ENCODE measurements at places on chromosomes 16 and 17.
A peak's percentile ranks its signal among the peaks of the same experiment; 100 is the strongest.

DNA sequence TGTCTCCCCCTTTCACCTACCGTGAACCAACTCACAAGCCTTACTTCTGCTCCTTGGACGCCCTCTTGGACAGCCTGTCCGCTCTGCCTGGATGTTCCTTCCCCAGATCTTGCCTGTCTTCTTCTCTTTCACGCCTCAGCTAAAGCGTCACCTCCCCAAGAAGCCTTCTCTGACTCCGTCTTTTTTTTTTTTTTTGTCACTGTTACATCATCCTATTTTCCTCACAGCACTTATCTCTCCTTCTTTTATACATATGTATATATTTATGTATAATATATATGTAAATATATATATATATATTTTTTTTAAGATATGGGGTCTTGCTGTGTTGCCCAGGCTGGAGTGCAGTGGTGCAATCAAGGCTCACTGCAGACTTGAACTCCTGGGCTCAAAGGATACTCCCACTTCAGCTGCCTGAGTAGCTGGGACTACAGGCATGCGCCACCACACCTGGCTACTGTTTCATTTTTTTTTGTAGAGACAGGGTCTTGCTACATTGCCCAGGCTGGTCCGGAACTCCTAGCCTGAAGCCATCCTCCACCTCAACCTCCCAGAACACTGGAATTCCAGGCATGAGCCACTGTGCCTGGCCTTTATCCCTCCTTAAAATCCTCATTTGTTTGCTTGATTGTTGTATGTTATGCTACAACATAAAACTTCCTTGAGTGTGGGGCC lies 16.5 kb upstream of the AKTIP start:
- DNase-seq: no peak

GRCh38 chr16:68599586-68599985 lies 45.5 kb upstream of the CDH3 start:
- no peak for DNase-seq

DNA sequence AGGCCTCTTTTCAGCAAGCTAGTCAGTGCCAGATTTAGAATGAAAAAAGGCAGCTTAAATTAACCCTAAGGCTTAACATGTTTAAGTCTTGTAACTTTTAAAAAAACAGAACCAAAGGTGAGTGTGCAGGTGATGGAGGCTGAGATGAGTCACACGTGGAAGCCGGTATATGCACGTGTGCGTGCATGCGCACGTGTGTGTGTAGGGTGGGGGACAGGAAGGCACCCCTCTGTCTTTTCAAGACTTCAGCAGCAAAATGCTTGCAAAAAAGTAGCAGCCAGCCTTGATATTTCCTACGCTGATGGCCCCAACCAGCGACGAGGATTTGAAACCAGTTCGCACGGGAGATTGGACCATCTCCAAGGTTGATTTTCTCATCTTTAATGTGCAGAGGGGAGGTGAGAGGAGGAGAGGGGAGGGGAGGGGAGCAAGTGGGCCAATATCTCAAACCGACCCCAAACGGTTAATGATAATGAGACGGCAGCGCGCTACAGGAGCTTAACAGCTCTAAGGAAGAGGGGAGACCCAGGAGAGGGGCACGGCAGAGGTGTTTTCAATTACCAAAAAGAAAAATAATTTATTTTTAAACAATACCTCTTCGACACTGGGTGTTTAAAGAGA lies 154.7 kb downstream of the ZNF423 start:
- DNase-seq: no peak

DNA sequence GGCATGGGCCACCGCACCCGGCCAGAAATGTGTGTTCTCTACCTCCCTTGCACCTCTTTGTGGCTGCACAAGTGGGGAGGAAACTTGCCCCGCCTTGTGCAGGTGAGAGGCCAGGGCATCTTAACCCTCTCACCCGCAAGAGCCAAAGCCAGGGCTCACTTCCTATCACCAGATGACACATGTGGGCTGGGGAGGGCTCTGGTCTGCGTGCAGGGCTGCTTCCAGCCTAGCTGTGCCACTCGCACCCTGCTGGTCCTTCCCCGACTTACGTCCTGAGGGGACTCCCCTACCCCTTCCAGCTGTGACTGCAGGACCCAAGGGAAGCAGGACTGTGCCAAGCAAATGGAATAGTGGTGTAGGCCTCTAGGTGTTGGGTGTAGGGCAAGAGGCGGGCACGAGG lies 6.9 kb downstream of the MIEF2 start:
- DNase-seq: no peak

DNA sequence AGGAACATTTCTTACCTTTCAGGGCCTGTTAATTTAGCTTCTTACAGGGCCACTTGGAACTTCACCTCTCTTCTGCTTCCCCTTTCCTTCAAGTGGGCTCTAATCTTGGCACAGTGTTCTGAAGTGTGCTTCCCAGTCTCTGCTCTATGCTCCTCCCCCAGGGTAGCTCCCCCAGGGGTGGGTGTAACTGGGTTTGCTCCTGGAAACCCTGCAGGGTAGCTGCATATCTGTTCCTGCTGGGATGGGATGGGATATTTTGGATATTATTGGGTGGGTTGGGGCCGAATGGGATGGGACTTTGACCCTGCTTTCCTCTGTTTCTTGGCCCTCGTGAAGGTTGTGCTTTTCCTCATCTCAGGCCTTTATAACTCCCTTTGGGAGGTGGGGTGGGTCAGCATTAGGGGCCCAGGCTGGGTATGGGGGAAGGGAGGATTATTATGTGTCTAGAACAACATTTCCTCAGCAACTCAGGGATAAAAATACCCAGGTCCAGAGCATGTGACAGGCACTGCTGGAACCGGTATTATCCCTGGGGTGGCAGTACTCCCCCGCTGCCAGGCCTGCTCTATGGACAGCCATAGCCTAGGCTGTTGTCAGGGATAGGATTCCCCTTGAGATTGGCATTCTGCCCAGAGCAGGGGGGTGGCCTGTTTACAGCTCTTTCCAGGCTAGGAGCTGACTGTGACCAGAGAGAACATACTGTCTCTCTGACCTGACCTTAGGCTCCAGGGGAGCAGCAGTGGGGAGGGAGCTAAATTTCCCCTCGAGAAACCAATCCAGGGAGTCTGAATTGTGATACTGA lies 5.0 kb downstream of the NFE2L1 start:
- DNase-seq: no peak

DNA sequence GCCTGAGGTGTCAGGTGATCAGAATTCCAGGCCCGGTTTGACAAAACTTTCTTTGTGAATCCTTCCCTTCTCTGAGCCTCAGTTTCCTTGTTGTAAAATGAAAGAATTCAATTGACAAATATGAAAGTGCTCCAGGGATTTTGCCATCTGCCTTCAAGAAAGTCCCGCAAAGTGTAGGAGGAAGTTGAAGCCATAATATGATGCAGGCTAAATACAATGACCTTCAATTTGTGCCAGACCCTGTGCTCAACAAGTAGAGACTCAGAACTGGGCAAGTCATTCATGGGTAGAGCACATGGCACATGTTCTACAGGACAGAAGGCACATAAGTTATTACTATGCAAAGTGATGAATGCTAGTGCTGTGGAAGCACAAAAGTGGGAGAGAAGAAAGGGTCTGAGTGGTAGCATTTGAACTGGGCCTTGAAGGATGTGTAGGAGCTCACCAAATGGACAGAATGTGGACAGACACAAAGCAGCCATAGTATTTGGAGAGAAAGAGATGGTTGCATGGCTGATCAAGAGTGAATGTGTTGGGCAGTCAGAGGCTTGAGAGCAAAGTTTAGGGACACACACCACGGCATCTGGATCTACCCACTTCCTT lies 2.4 kb upstream of the SCIMP start:
- no peak for DNase-seq

DNA sequence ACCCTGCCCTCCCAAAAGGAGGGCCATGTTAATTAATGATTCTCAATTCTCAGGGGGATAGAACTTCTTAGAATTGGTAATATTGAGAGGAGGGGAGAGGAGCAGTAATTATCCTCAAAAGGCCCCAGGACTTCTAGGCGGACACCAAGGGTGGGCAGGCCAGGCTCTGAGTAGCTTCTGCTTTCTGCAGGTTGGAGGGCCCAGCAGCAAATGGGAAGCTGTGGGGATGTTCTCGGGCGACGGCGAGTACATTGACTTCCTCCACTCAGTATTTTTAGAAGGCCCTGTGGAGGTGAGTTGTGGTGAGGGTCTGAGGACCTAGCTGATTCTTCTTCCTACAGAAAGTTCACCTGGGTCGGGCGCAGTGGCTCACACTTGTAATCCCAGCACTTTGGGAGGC lies 57.5 kb downstream of the DNAH2 start:
- no peak for DNase-seq

DNA sequence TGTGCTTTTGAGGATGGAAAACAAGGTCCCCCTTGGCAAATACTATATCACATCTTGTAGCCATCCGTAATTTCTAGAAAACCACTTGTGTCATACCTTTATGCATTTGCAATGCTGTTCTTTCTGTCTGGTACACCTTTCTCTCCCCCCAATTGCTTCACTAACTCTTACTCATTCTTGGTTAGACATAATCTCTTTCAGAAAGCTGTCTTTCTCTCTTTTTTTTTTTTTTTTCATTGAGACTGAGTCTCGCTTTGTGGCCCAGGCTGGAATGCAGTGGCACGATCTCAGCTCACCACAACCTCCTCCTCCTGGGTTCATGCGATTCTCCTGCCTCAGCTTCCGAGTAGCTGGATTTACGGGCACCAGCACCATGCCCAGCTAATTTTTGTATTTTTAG lies 94.9 kb upstream of the C17orf78 start:
- DNase-seq: no peak

- no peak for DNase-seq
These were observed 58.2 kb downstream of the CYB5D2 start for GRCh38 chr17:4201226-4201625.

- DNase-seq: peak; percentile 77
These were observed at the start of gene IFI35 for GRCh38 chr17:43006639-43007551. IFI35 (plus strand) TSS chr17:43006784; CDS start chr17:43006948, 164 bp downstream.

DNA sequence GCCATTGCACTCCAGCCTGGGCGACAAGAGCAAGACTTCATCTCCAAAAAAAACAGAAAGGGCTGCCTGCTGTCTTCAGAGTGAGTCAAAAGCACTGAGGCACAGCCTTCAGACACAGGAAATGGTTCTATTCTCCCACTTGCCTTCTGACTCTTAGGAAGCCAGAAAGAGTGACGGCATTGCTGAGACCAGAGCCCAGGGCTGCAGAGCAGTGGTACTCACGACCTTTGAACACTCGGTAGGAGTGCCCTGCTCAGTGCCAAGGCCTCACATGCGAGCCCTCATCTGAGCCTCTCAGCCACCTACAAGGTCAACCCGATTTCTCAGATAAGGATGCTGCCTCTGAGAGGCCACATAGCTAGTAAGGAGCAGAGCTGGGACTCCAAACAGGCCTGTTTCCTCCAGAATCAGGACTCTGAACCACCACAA lies 3.5 kb upstream of the ITGAE start:
- no peak for DNase-seq

GRCh38 chr17:66438101-66438500 lies 135.7 kb downstream of the PRKCA start:
- no peak for DNase-seq

DNA sequence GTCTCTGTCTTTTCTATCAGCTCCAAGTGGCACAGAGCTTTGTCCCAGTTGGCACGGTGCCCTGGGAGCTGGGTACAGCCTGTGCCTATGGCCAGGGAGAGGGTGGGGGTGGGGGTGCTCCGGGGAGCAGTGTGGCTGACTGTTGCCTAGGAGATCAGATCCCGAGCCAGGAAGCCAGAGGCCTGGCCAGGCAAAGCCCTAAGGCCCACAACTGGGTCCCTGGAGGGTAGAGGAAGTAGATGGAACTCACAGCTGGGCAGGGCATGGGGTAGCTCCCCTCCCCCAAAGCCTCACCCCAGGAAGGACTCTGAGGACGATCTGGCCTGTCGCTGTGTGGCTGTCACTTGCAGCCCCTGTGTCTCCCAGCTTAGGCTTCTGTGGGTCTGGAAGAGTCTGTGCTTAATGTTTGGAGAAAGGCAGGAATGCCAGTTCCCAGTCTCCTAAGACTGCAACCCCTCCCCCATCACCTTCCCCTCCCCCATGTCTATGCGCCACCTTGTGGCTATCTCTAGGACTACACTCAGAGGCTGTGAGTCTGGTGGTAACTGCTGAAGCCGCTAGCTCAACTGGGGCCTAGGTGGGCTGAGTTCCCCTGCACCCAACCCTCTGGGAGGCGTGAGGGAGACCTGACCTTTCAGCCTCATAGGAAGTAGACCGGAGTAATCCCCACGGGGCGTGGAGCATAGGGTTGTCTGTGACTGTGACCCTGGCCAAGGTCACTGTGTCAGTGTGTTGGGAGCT lies 12.6 kb downstream of the THRA start:
- DNase-seq: peak; percentile 50

- no peak for DNase-seq
These were observed 3.7 kb upstream of the UNC13D start for GRCh38 chr17:75847614-75848522.

- DNase-seq: no peak
These were observed 11.5 kb upstream of the HAS3 start for GRCh38 chr16:69093974-69094373.

DNA sequence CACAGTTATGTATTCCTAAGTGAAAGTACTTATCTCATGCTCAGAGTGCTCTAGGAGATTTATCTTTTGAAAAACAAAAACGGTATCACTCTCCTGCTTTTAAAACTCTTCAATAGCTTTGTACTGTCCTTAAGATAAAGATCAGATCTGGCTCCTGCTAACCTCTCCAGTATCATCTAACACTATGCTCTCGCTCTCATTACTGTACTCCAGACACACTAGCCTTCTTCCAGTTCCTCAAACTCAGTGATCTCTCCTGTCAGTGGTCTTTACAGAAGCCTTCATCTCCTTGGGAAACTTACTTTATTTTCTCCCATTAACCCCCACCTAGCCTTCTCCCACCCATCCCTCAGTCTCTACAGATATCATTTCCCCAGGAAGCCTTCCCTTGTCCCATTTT lies 10.1 kb downstream of the ULK2 start:
- no peak for DNase-seq

GRCh38 chr16:47096297-47096696 lies 47.4 kb downstream of the NETO2 start:
- no peak for DNase-seq

DNA sequence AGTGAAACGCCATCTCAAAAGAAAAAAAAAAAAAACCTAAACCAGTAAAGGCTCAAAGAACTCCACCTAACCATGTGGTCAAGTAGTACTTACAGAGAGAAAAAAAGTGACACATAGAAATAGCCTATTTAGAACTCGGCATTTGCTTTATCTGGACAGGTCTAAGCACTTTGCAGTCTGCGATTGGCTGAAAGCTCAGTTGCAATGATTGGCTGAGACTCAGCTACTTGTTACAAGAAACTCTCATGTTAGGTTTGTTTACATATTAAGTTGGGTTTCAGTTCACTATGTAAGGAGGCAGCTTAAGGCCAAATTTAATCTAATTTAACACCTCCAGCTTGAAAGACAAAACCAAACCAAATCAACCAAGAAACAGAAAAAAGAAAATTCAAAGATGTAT lies 19.1 kb downstream of the ABCC3 start:
- no peak for DNase-seq

DNA sequence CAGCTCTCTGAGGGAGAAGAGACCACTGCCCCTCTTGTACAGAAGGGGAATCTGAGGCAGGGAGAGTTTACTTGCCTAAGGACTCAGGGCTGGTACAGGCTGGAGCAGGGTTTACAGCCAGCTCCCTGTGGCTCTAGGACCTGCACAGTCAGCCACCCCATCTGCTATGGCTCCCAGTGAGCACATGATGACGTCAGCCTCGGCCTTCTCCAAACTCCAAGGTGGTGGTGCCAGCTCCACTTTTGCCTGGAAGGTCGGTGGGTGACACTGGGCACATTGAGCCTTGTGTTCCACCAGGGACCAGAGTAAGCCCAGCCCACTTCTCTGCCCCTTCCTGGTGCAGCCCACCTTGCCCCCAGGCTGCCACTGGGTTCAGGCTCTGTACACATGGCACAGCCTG lies 202.2 kb downstream of the ENGASE start:
- DNase-seq: no peak
